ENCODE measurements at places on chromosomes 5 and 9.

DNA sequence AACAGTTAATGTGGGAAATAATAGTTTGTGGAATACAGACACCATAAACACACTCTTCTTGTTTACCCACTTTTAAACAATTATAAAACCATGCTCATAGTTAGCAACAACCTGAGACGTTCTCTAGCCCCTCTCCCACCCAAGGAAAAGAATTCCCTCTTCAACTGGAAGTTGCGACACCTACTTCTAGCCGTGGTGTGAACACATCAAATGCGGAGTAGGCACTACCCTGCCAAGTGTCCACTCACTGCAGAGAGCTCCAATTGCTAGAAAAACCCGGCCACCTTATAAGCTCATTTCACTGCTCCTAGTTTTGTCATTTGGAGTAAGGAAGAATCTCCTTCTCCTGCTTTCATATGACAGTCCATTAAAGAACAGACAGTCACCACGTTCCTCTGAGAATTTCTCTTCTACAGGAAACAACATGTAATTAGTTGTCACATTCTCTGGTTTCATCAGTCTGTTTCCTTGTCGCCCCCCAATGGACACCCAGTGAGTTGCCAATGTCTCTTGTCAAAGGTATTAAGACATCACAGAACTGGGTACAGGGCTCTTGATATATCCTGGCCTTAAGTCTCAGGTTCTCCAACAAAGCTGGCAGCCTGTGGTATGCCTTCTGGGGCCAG, 47.3 kb downstream of the PRLR start:
- DNase-seq = no peak

GRCh38 chr5:89273289-89273688, 390.3 kb upstream of the MEF2C start:
- DNase-seq = no peak

DNA sequence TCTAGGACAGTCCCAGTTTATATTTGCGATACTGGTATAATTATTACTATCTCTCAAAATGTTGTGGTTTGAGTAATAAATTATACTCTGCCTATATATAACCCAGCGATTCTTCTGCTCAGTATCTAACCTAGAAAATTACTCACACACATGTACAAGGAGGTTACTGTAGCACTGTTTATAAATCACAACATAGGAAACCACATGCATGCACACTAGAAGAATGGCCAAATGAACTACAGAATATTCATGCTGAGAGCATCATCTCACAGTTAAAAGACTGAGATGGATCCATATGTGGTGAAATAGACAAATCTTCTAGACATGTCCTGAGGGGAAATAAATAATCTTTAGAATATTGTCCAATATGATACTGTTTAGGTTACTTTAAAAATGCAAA, 62.1 kb downstream of the INSYN2B start:
- no peak for DNase-seq

- no peak for DNase-seq
These were observed 60.0 kb downstream of the OLFM1 start for GRCh38 chr9:135147474-135147805.

DNA sequence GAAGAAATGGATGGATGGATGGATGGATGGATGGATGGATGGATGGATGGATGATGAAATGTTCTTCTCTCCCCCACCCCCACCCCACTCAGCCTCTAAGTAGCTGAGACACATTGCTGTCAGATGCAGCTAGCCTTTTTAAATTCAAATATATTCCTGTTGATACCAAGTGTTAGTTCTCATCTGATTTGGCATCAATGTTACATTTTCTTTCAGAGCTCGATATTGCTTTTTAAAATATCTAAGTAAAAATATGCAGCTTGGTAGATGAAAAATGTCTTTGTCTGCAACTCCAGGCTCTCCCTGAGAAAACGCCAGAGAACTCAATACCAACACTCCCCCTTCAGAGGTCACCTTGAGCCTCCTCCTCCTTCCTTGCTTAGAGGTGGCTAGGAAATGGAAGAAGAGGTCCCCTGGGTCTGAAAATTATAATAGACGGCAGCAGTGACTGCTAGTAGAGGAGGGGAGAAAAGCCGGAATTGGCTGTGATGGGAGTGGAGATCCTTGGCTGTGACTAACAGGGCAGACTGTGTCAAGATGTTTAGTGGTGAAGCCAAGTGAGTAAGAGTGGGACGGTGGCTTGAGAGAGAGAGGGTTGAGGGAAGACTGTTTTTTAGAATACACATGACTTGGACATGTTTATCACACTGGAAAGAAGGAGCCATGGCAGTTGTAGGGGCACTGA, 156.0 kb downstream of the ZNF462 start:
- DNase-seq = no peak

GRCh38 chr9:124698265-124698664, 72.8 kb downstream of the NR6A1 start:
- DNase-seq = no peak

GRCh38 chr5:40046792-40047191, 622.0 kb upstream of the DAB2 start:
- no peak for DNase-seq

DNA sequence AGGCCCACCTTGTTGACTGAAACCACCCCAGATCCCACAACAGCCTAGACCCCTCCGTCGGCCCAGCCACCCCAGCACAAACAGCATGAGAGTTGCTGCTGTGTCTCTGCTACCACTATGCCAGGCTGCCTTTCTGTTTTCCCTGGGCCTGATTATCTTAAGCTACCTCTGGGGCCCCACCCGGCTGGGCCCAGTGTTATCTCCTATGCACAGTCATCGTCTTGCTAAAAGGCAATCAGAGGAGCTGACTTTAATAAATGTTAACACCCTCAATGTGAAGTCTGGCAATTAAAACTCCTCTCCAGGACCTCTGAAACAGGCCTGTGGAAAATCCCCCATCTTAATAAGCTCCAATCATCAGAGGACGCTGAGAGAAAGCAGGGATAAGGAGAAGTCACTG, 144.9 kb downstream of the FAM114A2 start:
- no peak for DNase-seq

GRCh38 chr5:110371011-110371724, 355.3 kb downstream of the TMEM232 start:
- no peak for DNase-seq

GRCh38 chr5:81006947-81007636, 46.9 kb downstream of the RASGRF2 start:
- DNase-seq = no peak

GRCh38 chr9:2107906-2108451, 92.8 kb downstream of the SMARCA2 start:
- no peak for DNase-seq

Data from activated CD4-positive, alpha-beta T cell treated with anti-CD3 and anti-CD28 coated beads, Interleukin-2, amount 50 U/mL, for 24 hours (primary cell).